Suppressor macrophage treated with lipopolysaccharide for 1 hour (primary cell): ENCODE measurements at places on chromosomes 6 and 20.

GRCh38 chr6:3288711-3289663 is 30.2 kb downstream of the PSMG4 start:
- DNase-seq: no peak

DNA sequence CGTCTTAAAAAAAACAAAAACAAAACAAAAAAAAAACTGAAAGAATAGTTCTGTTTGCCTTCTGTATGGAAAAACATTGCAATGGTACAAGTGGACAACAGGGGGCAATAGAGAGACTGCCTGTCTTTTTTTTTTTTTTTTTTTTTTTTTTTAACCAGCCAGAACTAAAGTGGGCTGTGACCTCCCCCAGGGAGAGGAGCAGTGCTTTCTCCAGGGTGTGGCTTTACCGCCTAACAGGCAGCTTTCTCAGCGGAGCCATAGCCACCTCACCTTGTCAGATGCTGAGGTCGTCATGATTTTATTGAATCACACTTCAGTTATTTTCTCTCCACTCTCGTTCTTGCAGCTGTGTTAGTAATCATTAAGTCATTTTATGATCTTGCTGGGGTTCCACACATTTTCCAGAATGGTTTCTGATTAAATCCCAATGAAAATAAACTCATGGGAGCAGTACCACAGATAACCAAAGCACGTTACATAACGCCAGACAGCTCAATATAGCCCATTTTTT is 78.4 kb downstream of the GMPR start:
- DNase-seq: peak; percentile 63

- DNase-seq: no peak
Measured at GRCh38 chr20:47857569-47858464, 72.5 kb upstream of the SULF2 start.

GRCh38 chr20:49757597-49757996 is 43.9 kb upstream of the B4GALT5 start:
- no peak for DNase-seq

GRCh38 chr6:145904868-145905267 is 59.3 kb downstream of the SHPRH start:
- peak; percentile 21 for DNase-seq

DNA sequence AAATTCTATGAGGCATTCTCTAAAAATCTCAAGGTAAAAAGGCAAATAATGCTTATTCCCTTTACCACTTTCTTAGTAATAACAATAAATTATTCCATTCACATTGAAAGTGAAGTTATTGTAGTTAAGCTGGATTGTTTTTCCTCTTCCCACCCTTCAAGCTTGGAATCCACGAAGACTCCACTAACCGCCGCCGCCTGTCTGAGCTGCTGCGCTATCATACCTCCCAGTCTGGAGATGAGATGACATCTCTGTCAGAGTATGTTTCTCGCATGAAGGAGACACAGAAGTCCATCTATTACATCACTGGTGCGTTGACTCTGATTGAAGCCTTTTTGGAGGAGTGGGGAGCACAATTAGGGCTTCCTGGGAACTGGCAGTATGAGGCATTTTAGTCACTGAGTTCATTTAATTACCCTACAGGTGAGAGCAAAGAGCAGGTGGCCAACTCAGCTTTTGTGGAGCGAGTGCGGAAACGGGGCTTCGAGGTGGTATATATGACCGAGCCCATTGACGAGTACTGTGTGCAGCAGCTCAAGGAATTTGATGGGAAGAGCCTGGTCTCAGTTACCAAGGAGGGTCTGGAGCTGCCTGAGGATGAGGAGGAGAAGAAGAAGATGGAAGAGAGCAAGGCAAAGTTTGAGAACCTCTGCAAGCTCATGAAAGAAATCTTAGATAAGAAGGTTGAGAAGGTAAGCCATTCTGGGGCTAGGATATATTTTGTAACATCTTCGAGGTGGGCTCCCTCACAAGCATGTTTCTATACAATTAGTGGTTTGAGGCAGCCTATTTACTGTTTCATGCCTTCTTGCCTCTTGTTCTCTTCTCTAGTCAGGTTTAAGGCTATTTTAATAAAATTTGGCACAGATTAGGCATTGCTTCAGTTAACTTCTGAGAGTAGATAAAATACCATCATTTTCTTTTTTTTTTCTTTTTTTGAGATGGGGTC is 4.9 kb downstream of the HSP90AB1 start:
- no peak for DNase-seq

DNA sequence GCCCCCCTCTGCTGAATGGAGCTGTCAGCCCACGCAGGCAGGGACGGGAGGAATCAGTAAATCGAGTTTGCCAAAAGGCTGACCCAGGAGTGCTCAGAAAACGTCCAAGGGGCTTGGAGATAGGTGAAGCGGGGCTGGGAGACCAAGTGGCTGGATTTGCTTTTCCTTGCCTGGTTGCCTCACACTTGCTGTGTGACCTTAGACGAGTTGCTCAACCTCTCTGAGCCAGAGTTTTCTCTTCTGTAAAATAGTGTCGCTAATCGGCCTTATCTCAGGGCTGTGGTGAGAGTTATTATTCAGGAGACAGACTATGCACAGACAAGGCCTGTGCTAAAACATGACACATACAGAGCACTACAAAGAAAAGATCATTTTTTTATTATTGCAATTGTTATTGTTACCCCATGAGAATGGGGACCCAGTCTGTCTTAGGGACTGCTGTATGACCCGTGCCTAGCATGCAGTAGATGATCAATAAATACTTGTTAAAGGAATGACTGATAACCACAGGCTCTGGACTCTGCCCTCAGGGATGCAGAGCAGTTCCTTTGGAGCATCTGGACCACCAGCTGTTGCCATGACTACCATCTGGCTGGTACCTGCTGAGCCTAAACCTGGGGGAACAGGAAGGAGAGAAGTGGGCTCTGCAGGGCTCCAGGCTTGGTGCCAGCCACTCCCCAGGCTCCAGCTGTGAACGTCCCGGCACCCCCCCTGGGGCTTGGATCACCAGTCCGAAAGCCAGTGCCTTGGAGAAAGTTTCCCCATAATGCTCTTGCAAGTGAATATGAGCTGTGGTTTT is 901 bp downstream of the KCNK15 start:
- DNase-seq: no peak
